Neural crest cell (in vitro differentiated cells): ENCODE measurements at places on chromosomes 1 and 21. TPM values are rescaled to one million over a fixed set of nuclear protein-coding genes. Genes with fewer than 3 reads are reported as not detected.

- no peaks in the 10 kb centered on the region for H3K4me1 ChIP-seq
- no peak for DNase-seq
- H3K4me3 ChIP-seq, result no peak overlapping the region
- no peaks in the 10 kb centered on the region for H3K36me3 ChIP-seq
- H3K27ac ChIP-seq, result no peak overlapping the region
Observed at GRCh38 chr1:112268408-112268807, 127.6 kb upstream of the CTTNBP2NL start.

- no peaks in the 10 kb centered on the region for H3K27me3 ChIP-seq
- DNase-seq, result no peak
- H3K4me1 ChIP-seq, result peaks cover 50% of the 10 kb centered on the region
- H3K4me3 ChIP-seq, result no peak overlapping the region
- H3K27ac ChIP-seq, result no peak overlapping the region
- peaks cover 5% of the 10 kb centered on the region for H3K36me3 ChIP-seq
Observed at GRCh38 chr1:43377831-43378230, 10.0 kb upstream of the ELOVL1 start.

GRCh38 chr1:221337106-221337505 lies 404.8 kb downstream of the DUSP10 start:
- peaks cover 20% of the 10 kb centered on the region for H3K4me1 ChIP-seq
- H3K4me3 ChIP-seq, result no peak overlapping the region
- DNase-seq, result no peak
- H3K27ac ChIP-seq, result no peak overlapping the region
- H3K27me3 ChIP-seq, result peaks cover 4% of the 10 kb centered on the region

DNA sequence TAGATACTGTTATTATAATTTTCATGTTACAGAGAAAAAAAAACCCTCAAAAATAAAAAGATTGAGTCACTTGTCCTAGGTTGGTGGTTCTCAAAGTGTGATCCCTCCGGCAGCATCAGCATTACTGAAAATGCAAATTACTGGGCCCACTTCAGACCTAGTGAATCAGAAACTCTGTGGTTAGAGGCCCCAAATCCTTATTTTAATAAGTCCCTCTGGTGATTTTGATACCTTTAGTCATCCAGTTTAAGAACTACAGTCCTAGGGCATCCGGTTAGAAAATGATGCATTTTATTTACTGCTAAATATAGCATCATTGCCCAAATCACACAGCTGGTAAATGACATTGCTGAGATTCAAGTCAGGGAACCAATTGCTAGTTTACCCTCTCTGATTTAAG lies 203.7 kb upstream of the RUNX1 start:
- peaks cover 12% of the 10 kb centered on the region for H3K4me1 ChIP-seq
- H3K27me3 ChIP-seq, result no peaks in the 10 kb centered on the region
- H3K27ac ChIP-seq, result no peak overlapping the region
- DNase-seq, result no peak

GRCh38 chr1:69103705-69104385 lies 463.9 kb upstream of the LRRC7 start:
- H3K27me3 ChIP-seq, result no peaks in the 10 kb centered on the region
- no peak overlapping the region for H3K27ac ChIP-seq
- no peak for DNase-seq
- no peaks in the 10 kb centered on the region for H3K4me1 ChIP-seq

S100A2 gene
- total RNA-seq, result not detected in 2 replicates

DNA sequence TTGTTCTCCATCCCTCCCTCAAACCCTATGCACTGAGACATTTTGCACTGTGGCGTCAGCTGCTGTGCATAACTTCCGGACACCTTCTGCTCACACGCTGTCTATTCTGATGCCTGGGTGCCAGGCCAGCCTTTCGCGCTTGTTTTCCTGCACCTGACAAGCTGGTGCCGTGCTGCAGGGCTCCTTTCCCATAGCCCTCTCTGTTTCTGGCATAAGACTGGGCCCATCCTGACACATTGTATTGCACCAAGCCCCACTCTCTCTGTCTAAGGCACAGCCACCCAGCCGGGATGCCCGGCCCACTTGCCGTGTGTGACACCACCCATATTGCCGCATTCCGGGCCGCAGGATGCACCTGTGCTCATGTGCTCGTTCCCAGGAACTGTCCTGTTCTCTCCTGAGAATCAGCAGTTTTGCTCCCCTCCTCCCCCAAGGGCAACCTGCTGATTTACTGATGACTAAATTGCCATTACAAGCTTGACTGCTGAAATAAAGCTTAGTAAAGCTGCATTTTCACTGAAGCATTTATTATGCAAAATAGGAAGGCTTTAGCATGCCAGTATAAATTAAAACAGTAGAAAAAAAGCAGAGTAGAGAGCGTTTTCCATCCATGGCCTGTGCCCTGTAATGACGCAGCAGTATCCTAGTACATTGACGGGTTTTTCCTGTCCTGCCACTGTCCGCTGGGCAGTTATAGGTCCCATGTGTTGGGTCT lies 88.0 kb downstream of the CD247 start:
- H3K4me3 ChIP-seq, result no peak overlapping the region
- H3K27ac ChIP-seq, result peak overlapping the region; percentile 20
- H3K36me3 ChIP-seq, result no peaks in the 10 kb centered on the region
- peaks cover 27% of the 10 kb centered on the region for H3K4me1 ChIP-seq
